CD4-positive, alpha-beta T cell treated with Interleukin-6 at 100 ng/mL for 8 hours (primary cell): ENCODE measurements at places on chromosomes 7 and 10.

GRCh38 chr7:69211739-69212138, 386.5 kb upstream of the AUTS2 start:
- no peak for DNase-seq

DNA sequence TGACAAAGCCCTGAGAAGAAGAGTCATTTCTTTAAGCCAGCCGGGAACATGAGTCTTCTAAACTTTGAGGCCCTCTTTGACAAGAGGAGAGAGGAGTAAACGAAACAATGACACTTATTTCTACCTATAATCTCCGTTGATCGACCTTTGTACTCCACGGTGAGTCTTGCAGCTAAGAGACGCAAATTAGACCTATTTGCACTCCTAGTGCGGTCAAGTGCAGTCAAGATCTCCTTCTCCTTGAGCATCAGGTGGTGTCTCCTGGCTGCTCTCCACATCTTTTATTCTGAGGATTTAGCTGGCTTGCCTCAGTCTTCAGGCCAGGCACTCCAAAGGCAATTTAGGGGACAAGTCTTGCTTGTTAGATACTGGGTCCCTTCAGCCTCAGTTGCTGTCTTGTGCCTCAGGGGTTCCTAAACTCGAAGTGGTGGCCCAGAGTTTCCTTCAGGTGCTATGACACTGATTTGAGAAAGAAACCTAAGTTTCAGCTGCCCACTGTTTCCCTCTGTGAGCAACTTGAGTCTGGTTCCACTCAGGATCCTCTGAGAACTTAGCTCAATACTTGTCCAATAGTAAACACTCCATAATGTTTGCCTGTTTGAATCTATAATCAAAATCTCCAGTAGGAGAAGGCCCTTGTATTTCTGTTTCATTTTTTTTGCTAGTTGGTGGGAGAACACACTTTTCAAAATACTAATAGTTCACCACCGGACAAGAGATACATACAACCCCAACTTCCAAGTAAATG, 312.9 kb downstream of the RNLS start:
- no peak for DNase-seq

- DNase-seq: peak; percentile 13
These were observed 55.1 kb downstream of the VOPP1 start for GRCh38 chr7:55517191-55517633.

GRCh38 chr10:71632896-71633600, 86.5 kb downstream of the C10orf105 start:
- no peak for DNase-seq

DNA sequence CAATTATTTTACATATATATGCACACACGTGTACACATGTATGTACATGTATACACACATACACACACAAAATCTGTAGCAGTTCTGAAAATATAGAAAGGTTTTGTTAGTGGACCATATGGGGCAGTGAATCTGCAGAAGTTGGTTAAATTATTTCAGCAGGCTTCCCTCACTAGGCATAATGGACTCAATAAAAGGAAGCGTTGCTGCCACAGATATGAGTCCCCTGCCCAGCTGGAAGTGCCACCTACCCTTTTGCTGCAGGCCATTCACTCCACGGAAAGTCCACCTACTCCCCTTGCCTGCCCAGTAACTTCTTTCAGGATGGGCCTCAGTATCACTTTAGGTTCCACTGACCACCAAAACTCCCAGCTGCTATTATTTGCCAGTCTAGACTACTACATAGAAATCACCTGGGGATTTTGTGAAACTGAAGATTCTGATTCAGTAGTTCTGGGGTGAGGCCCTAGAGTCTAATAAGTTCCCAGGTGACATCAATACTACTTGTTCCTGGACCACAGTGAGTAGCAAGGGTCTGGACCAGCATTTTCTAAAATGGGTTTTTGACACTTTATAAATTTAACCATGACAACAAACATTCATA, 29.3 kb upstream of the CROT start:
- no peak for DNase-seq

GRCh38 chr7:125516194-125516593, 586.6 kb upstream of the POT1 start:
- no peak for DNase-seq

DNA sequence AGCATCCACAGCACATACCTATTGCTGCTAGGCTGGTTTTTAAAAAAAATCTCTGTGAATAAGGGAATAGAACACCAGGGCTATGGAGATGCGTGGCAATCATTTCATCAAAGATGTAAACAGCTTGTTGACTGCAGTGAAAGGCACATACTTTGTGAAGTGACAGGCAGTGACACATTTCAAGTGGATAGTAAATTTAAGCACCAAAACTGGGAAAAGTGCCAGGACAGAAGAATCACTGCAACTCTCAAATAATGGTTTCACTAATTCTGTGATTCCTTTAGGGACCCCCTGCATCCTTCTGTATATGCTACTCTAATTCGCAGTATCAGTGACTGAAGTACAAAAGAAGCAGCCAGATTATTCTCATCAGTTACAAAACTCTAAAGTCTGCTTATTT, 145.2 kb upstream of the KLF14 start:
- DNase-seq: no peak

DNA sequence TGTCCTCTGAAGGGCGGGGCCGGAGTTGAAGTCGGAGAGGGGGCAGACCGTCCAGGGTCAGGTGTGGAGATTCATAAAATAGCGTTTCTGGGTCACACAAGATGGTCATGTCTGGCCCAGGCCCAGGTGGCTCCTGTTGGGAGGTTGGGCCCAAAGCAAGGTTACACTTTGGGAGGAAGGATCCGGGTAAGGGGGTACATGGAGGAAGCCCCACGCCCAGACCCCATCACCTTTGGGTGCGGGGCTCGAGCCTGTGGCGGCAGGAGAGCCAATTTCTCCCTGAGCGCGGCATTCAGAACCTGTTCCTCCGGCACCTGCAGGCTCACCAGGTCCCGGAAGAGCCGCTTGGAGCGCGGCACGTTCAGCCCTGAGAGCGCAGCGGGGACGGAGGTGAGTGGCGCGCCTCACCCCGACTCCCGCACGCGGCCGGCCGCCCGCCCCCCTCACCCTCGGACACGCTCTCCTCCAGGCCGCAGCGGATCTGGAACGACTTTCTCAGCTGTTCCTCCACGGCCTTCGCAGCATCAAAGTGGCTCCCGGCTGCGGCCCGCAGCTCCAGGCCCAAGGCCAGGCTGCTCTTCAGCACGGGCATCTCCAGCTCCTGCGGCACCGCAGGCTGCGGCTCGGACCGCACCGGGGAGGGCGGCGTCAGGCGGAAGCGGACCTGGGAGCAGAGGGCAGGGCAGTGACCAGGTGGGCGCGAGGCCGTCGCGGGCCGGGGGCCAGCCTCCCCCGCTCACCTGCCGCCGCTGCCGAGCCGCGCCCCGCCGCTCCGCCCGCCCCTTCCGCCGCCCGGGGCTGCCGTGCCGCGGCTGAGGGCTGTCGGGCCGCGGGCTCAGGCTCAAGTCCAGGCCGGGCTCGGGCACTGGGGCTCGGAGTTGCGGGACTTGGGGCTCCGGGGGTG, 644 bp downstream of the PPP1R35 start:
- peak; percentile 48 for DNase-seq

- DNase-seq: no peak
These were observed 552.5 kb upstream of the MBL2 start for GRCh38 chr10:53325066-53325465.

- no peak for DNase-seq
These were observed 117.4 kb downstream of the CREB5 start for GRCh38 chr7:28529755-28530154.

DNA sequence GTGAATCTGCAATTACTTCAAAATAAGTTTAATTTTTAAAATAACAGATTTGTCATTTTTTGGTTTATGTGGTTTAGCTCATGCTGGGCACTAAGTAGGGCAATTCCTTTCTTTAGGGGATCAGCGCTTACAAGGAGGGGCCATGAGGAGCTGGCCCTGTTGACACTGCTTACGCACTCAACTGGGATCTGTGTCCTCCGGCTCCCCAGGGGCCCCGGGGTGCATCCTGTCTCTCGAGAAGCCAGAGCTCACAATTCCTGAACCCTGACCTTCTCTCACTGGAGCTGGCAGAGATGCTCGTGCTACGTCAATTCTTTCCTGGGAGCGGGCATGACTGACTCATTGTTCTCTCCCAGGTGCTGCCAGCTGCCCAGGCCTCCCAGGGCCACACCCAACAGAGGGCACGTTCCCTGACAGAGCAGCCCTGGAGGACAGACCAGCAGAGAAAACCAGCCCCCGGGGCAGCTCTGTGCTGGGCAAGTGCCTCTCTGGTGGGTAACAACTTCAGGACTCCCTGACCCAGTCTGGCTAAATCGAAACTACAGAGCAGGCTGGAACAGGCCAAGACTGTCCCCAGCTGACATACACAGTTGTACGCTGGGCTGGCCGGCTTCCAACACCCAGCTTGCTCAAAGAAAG, 36.8 kb downstream of the CTBP2 start:
- DNase-seq: no peak

- no peak for DNase-seq
These were observed 765.8 kb downstream of the KCNMA1 start for GRCh38 chr10:76871697-76872295.

- no peak for DNase-seq
These were observed 14.7 kb upstream of the HABP2 start for GRCh38 chr10:113538151-113538550.

DNA sequence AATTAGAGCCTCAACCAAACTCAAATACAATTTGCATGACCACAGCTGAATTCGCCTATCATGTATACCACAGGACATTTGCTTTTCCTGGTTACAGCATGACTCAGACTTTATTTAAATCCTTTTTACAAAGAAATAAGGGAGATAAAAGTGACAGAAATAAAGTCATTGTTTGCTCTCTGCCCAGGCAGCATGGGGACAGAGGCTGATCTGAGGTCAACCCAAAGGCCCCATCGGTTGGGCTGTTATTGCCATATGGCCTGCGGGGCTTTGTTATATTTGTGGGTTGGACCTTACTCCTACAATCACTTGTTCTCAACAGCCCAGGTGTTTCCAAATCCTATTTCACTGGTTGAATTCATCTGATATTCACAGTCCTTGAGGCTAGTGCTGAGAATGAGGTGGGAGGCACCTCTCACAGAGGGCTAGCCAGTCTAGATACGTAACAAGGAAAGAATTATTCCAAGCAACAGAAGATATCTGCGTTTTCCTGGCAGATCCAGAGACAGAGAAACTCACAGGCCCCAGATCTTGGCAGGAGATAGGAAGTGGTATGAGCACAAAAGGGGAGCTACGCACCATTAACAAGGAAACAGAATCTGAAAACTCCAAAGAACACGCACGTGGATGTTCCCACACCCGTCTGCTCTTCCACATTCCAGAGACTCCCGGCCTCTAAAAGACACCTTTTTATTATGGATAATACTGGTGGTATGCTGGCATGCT, 117.3 kb downstream of the HIPK2 start:
- DNase-seq: no peak

DNA sequence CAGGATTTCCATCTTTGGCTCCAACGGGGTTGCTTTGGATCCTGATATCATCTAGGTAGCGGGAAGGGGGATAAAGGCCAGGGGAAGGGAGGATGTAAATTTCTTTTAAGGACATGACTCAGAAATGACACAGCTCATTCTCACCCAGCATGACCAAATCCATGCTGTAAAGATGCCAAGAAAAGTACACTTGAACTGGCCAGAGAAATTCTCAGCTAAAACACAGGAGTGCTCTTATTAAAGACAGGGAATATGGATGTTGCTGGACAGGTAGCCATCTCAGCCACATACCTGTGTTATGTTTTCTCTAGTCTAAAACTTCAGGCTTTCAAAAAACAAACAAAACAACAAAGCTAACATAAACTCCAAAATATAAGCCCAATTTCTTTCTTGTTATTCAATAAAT, 68.3 kb downstream of the NAMPT start:
- no peak for DNase-seq

DNA sequence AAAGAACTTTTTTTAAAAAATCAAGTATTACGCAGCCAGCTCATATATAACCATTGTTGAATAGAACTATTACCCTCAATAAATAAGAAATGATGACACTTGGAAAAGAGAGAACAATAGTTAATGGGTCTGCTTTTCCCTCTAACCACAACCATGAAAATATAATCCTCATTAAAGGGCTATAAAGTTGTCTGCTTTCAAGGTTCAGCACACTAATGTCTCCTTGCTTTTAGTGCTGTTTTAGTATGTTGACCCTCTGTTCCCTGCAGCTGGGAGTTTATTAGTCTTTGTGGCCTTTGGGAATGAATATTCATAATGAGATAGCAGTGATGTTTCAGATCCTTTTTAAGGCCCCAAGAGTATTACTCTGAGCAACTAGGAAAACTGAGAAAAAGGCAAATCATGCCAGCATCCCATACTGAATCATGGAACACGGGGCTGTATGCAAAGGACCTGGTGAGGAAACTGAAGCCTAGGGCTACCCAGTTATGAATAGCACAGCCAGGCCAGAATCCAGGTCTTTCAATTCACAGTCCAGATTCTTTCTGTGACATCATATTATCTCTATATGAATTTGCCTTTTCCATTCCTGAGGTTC, 332.0 kb upstream of the LRGUK start:
- no peak for DNase-seq

- DNase-seq: peak; percentile 51
These were observed at the start of gene PAOX for GRCh38 chr10:133379152-133379800. Gene PAOX, plus strand, starts transcription at chr10:133379262. Its CDS starts 55 bp downstream, at chr10:133379317.

DNA sequence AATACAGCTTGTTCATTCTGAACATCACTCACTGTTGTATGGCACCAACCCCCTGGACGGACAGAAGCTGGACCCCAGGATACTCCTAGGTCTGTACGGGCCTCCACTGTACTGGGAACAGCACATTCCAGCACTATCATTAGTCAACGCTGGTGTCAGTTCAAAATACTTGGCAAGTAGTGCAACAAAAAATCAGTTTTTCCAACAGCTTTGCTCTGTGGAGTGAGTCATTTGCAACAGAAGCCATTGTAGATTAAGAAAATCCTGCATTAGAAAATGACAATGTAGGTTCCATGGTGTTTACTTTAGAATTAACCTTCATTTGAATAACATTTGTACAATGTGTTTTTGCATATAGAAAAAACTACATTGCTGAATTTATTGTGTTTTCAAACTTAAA, 266.6 kb downstream of the HDAC9 start:
- no peak for DNase-seq

DNA sequence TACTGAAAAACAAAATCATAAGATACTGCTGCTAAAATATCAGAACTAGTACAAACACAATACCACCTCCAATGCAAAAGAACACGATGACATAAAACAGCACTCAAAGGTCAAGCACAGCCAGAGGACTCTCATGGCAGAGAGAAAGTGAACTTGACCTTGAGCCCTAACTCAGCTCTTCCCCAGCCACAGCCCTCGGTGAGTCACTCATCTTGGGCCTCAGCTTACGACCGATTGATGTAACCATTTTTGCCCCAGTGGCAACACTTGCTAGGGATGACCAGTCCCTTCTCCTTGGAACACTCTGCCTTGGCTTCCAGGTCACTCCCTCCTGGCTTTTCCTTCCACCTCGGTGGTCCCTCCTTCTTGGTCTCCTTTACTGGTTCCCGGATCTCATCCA, 77.8 kb downstream of the JAZF1 start:
- DNase-seq: no peak

- no peak for DNase-seq
These were observed 16.8 kb downstream of the LRRC72 start for GRCh38 chr7:16543456-16543855.

DNA sequence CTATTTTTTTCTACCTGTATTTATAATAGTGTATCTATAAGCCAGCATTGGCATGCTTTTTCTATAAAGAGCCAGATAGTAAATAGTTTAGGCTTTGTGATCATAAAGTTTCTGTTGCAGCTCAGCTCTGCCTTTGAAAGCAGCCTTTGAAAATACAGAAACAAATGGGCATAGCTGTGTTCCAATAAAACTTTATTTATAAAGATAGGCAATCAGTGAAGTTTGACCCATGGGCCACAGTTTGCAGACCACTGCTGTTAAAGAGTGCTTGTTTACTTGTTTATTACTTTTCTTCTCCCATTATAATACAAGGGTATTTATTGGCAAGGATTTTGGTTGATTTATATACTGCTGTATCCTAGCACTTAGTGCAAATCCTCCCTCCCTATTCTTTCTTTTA, 72.5 kb downstream of the SRI start:
- no peak for DNase-seq
